Hindlimb muscle (tissue), 1 donor: ENCODE measurements at places on chromosomes 6 and 20. TPM values are rescaled to one million over a fixed set of nuclear protein-coding genes. Genes with fewer than 3 reads are reported as not detected.

GRCh38 chr20:21325296-21325695, 22.2 kb downstream of the XRN2 start:
- DNase-seq, result no peak

DNA sequence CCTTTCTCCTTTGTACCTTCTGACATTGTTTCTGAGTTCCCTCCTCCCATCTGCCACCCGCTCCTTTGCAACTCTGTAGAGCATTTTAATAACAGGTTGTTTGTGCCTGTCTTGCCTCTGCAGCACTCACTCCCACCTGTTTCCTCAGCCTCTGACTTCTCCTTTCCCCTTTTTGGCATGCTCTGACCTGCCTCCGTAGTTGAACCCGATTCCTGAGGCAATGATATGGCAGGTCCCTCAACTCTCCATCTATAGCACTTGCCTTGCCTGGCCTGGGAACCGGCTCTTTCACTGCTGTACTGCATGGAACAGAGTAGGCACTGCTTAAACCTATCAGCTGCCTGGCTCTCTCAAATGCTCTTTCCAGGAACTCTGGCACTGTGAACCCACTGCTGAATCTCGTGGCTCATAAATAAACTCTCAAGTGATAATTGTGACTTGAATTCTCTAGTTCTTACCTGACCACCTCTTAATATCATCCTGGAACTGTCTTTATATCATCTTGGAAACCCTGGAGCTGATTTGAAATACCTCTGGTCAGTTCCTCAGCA, 50.3 kb downstream of the UTRN start:
- DNase-seq, result no peak

GRCh38 chr6:168441434-168442391, 729 bp downstream of the SMOC2 start:
- DNase-seq, result no peak

DNA sequence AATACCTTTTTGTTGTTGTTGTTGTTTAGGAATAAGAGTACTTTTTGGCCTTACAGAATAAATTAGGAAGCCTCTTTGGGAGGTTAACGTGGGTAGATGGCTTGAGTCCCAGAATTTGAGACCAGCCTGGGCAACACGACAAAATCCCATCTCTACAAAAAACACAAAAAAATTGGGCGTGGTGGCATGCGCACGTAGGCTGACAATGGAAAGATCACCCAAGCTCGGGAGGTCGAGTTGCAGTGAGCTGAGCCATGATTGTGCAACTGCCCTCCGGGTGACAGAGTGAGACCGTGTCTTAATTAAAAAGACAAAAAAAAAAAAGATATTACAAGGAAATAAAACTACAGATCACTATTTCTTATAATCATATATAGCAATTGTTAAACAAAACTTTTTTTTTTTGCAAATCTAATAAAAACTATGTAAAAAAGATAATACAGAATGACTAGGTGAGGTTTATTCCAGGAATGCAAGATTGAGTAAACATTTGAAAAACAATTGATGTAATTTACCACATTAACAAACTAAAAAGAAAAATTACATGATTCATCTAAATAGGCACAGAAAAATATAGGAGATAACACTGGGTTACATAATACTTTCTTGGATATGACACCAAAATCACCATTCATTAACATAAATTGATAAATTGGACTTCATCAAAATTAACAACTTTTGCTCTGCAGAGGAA, 43.6 kb upstream of the ASCC3 start:
- no peak for DNase-seq

Gene SMLR1
- polyA plus RNA-seq, result not detected

Gene TRIM10
- 0.86 TPM for polyA plus RNA-seq
